ENCODE measurements at places on chromosomes 1 and 21.

- no peak for DNase-seq
Measured at GRCh38 chr21:28554660-28555475, 437.8 kb downstream of the LTN1 start.

- no peak for DNase-seq
Measured at GRCh38 chr1:165542647-165543046, 1.2 kb upstream of the LRRC52 start.

- no peak for DNase-seq
Measured at GRCh38 chr1:201011616-201012015, 11.9 kb downstream of the KIF21B start.

DNA sequence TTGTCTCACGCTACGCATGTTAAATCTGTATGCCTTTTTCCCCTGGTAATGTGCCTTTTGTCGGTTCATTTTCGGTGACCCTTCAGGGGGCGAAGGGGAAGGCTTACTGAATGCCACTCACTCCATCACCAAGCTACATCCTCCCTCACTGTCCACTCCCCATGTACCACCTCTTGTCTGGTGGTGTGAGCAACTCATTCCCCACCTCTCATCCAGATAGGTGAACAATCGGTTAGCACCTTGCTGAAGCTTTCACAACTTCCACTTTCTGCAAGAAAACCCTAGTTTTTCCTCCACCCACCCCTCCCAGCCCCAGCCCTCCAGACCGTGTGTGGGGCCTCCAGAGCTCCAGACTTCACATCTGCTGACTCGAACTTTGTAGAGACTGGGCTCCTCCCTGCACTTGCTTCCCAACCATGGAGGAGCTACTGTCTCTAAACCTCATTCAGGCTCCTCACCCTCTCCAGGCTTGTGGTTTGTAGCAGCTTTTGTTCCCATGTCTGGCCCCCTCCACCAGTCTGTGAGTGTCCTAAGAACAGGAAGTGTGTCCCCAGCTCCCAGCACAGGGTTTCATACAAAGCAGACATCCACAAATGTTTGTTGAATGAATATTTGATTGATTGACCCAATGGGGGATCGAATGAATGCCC is 48.4 kb upstream of the RUNX3 start:
- no peak for DNase-seq

DNA sequence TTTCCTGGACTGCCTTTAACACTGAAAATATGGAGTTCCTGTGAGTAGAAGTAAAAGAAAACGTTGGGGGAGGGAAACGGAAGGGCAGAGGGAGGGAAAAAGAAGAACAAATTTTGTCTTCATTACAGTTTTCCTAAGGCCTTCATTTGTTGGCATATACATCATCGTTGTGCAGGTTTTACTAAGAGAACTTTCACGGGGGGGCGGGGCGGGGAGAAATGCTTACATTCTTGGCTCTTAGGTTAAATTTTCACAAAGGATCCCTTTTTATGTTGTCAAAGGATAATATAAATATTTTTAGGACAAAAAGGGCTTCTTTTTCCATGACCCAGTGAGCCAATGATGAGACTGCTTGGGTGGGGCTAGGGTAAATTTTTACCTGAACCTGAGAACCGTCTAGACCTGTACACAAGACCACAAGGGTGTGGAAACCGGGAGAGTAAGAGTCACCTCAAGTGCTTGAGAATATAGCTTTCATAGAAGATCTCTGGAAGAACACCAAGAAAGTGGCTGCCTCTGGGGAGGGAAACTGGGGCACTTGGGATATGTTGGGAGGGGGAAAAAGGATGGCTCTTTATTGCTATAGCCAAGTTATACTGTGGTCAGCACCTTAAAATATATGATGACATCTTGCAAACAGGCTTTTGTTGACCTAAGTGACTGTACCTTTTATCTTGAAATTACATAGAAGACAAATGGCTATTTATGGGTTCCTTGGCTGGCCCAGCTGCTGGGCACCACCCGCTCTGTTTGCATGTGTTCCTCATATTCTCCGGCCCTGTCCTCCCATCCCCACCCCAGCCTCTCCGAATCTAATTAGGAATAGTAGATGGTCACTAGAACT is 2.0 kb upstream of the UTP25 start:
- DNase-seq = no peak

GRCh38 chr1:46487818-46488218 is 1.8 kb upstream of the DMBX1 start:
- DNase-seq = no peak

GRCh38 chr1:180428782-180429695 is 73.3 kb downstream of the ACBD6 start:
- no peak for DNase-seq

GRCh38 chr1:103457886-103458455 is 67.5 kb upstream of the RNPC3 start:
- DNase-seq = no peak

GRCh38 chr1:243316366-243316989 is 60.6 kb downstream of the SDCCAG8 start:
- DNase-seq = no peak

- no peak for DNase-seq
Measured at GRCh38 chr1:196977278-196977677, at the start of gene CFHR5. TSS of gene CFHR5 (plus strand) at chr1:196977556. CDS start at chr1:196977665, 109 bp downstream.

DNA sequence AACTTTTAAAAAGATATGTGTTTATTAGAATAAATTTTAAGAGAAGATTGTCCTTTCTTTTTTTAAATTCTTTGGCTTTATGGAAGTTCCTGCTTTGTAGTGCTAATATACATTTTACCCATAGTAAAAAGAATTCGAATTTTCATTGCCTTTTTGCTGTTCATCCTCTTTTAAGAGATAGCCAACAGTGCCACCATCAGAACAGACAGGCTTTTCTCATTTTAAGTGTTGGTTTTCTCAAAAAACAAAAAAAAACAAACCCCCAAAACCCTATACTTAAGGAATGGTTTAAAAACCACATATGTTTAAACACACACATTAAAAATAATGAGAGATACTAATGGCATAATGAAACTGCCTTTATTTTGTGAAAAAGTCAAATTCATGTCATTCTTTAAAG is 118.8 kb downstream of the NEK7 start:
- no peak for DNase-seq

DNA sequence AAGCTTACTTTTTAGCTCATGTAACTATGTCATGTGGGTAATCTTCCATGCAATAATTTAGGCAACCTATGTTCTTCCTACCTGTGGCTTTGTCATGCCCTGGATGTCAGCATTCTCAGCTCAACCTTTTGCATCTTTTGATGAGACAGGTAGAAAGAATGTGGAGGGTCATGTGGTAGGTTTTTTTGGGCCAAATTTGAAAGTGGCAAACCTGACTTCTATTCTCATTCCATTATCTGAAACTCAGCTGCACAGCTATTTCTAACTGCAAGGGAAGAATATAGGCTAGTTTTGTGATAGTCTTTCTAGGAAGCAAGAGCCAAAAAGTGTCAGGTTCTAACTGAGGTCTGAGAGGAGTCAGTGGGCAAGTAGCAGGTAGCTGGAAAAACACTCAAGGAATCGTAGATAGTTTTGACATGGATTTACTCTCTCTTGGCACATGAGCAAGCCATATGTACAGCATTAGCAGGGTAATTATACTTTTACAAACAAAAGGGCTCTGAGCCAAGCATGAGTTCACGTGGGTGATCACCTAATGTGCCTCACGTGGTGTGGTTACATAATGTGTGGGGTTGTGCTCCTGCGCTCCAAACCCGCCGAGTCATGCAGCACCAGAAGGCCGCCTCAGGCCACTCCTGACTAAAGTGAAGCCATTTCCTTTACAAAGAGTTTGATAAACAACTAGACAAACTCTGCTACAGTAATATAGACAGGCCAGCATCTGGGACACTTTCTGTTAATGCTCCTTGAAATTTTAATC is 1013.8 kb downstream of the PLA2G4A start:
- DNase-seq = no peak

- DNase-seq = no peak
Measured at GRCh38 chr1:40401473-40402201, 28.1 kb downstream of the SMAP2 start.

- no peak for DNase-seq
Measured at GRCh38 chr21:40754466-40754865, 92.5 kb downstream of the DSCAM start.
